ENCODE measurements at places on chromosomes 12 and 14.

DNA sequence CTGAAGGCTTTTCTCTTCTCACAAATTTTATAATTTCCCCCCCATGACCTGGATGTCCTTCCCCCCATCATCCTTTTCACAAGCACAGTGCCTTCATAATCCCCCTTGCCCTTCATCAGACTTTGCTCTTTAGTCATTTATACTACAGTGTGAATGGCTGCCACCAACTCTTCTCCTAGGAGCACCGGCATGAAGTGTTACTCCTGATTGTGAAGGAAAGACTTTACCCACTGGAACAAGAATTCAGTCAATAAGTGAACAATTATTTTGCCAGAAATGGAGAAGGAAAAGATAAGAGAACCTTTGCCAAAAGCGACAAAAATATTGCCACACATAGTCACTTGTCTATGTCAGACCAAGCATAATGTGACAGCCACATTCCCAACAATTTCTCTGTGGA is 5.0 kb downstream of the SERPINA9 start:
- H3K4me1 ChIP-seq: peaks cover 7% of the 10 kb centered on the region
- H3K27me3 ChIP-seq: no peaks in the 10 kb centered on the region
- no peak for DNase-seq
- no peak overlapping the region for H3K27ac ChIP-seq

GRCh38 chr12:110501399-110501751 is 536 bp downstream of the VPS29 start:
- no peaks in the 10 kb centered on the region for H3K36me3 ChIP-seq
- peak overlapping the region; percentile 79 for H3K27ac ChIP-seq
- no peaks in the 10 kb centered on the region for H3K27me3 ChIP-seq
- H3K4me1 ChIP-seq: peaks cover 20% of the 10 kb centered on the region
- peak overlapping the region; percentile 100 for H3K4me3 ChIP-seq

GRCh38 chr12:16884056-16884455 is 278.1 kb upstream of the LMO3 start:
- no peak overlapping the region for H3K27ac ChIP-seq
- no peak for DNase-seq
- H3K4me3 ChIP-seq: no peak overlapping the region
- H3K4me1 ChIP-seq: no peaks in the 10 kb centered on the region
- no peaks in the 10 kb centered on the region for H3K27me3 ChIP-seq
- no peaks in the 10 kb centered on the region for H3K36me3 ChIP-seq

- DNase-seq: no peak
- H3K4me1 ChIP-seq: peaks cover 3% of the 10 kb centered on the region
- H3K27ac ChIP-seq: no peak overlapping the region
- no peaks in the 10 kb centered on the region for H3K36me3 ChIP-seq
- H3K27me3 ChIP-seq: no peaks in the 10 kb centered on the region
These were observed 322.1 kb downstream of the CCDC91 start for GRCh38 chr12:28512406-28512805.

- no peak for DNase-seq
- H3K4me3 ChIP-seq: no peak overlapping the region
- H3K4me1 ChIP-seq: no peaks in the 10 kb centered on the region
These were observed 62.5 kb downstream of the SLC38A6 start for GRCh38 chr14:61043506-61043905.

DNA sequence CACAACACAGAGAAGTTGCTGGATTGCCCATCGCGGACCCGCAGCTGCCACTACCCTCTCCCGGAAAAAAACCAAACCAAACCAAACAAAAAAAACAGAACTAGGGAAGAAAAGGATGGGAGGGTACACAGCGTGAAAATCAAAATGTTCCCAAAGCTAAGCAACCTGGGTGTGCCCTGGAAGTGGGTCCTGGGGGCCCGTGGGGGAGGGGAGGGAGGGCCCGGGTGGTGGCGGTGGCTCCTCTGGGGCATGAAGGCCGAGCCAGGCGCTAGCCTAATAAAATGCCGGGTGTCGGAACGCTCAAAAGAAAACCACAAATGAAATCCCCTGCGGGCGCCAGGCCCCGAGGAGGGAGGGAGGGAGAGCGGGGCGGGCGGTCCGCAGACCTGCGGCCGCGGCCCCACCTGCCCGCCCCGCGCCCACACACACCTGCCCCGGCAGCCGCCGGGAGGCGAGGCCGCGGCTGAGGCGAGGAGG is 787 bp downstream of the HECTD4 start:
- H3K27me3 ChIP-seq: no peaks in the 10 kb centered on the region
- DNase-seq: peak; percentile 65
- H3K36me3 ChIP-seq: no peaks in the 10 kb centered on the region
- peak overlapping the region; percentile 87 for H3K4me3 ChIP-seq

DNA sequence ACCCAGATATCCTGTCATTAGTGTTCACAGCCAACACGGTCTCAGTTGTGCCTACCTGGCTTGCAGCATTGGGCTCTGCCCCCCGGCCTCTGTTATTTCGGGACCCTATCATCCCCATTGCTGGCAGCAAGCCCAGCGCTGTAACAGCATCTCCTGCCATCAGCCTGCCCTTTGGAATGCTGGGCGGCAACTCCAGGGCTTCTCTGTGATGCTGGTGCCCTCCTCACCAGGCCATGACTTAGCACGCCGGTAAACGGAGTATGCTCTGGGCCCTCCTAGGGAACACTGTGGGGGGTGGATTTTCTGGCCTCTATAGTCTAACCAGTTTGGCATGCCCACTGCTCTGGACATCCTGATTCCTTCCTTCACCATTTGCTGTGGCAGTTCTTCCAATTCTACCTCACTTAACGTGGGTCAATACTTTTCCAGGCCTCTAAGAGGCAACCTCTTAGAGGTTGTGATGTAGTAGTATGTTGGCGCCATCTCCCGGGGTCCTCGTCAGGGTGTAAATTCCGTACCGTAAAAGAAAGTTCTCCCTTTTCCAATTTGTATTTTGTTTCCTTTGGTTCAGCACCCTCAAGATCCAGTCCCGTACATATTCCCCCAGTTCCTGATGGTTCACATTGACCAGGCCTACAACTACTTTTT is 80.0 kb downstream of the SINHCAF start:
- H3K36me3 ChIP-seq: no peaks in the 10 kb centered on the region
- H3K4me3 ChIP-seq: no peak overlapping the region
- no peak for DNase-seq
- no peaks in the 10 kb centered on the region for H3K27me3 ChIP-seq
- H3K4me1 ChIP-seq: no peaks in the 10 kb centered on the region

- no peak for DNase-seq
- no peaks in the 10 kb centered on the region for H3K36me3 ChIP-seq
- H3K4me3 ChIP-seq: no peak overlapping the region
These were observed 96.7 kb downstream of the ETV6 start for GRCh38 chr12:11746024-11746771.

GRCh38 chr14:92573761-92574498 is 60.3 kb downstream of the RIN3 start:
- H3K27ac ChIP-seq: no peak overlapping the region
- peaks cover 3% of the 10 kb centered on the region for H3K36me3 ChIP-seq
- no peaks in the 10 kb centered on the region for H3K27me3 ChIP-seq
- no peak overlapping the region for H3K4me3 ChIP-seq
- no peaks in the 10 kb centered on the region for H3K4me1 ChIP-seq

All from liver (tissue), 10 donors.